ENCODE measurements at places on chromosomes 3 and 15.

DNA sequence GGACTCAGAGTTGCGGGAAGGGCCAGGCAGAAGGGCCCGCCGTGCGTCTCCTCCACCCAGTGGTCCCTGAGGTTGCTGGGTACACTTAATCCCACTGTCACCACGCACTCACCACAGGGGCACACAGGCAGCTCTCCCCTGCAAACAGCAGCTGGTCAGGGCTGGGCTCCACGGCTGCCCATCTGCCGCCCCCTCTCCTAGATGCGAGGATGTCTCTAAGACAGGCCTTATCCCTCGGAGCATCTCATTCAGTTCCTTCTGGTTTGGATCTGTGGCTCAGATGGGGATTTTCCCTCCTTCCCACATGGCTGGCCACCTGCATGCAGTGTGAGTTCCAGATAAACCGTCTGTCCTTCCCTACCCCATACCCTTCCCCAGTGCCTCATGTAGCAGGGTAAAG is 26.3 kb downstream of the MRPS11 start:
- DNase-seq = no peak

GRCh38 chr3:61429106-61429505 is 132.3 kb upstream of the PTPRG start:
- no peak for DNase-seq

- DNase-seq = peak; percentile 58
Measured at GRCh38 chr3:9934235-9934621, 594 bp downstream of the CRELD1 start.

GRCh38 chr3:157043771-157044170 is 116.2 kb downstream of the CCNL1 start:
- no peak for DNase-seq

- DNase-seq = no peak
Measured at GRCh38 chr15:75349851-75350588, 3.2 kb downstream of the NEIL1 start.

DNA sequence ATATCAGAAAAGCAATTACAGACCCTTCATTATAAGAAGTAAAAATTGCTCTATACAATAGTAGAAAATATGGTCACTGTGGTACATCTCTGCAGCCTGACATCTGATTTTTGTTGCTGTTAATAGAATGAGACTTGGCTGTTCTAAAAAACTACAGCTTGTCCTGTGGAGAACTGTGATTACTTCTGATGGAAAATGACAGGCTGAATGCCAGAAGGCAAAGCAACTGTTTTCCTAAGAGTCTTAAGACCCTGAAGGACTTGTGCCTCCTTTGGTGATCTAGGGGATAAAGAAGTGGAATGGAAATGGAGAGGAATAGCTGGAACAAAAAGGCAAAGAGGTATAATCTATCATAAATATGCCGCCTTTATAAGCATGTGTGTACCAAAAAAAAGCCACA is 314.8 kb downstream of the BCHE start:
- no peak for DNase-seq

- DNase-seq = peak; percentile 69
Measured at GRCh38 chr3:23874359-23875112, 42.3 kb downstream of the NKIRAS1 start.

GRCh38 chr3:32306072-32306471 is 67.6 kb downstream of the CMTM8 start:
- DNase-seq = no peak

DNA sequence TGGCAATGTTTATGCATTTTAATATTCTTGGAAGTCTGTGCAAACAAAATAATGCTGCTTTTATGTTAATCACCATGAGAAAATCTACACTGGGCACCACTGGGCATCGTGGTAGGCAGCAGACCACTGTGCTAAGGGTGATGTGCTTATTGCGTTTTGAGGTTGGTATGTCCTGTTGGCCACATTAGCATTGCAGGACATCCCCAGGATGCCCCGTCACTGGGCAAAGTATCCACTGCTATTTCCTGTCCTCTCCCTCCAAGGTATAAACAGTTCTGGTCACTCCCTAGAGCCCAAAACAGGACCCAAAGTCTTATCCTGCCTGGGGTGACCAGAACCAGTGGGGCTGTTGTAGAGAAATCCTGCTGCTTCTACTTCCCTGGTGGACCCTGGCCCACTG is 284.2 kb upstream of the ROPN1 start:
- no peak for DNase-seq

All from iris pigment epithelial cell (primary cell).